ENCODE measurements at places on chromosomes 2 and 18. TPM values are rescaled to one million over a fixed set of nuclear protein-coding genes. Genes with fewer than 3 reads are reported as not detected.

DNA sequence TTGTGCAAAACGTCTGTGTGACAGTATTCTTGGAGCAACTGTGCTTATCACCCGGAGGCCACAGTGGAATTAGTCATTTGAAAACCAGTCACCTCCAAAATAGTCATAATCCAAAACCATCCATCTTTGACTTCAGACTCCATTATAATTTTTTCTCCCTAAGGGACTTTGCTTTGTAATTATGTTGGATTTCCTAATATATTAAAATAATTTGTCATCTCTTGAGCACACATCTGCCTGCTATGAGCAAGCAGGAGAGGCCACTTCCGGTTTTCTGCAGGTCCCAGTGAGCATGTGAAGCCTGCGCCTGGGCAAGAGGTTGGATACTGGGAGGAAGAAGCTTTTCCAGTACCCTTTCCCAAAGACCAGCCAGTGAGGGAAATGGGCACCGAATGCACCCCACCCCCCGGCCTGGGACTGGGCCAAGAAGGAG lies 57.7 kb downstream of the ODC1 start:
- H3K4me1 ChIP-seq, result peaks cover 19% of the 10 kb centered on the region
- H3K4me3 ChIP-seq, result no peak overlapping the region
- no peaks in the 10 kb centered on the region for H3K36me3 ChIP-seq
- no peak overlapping the region for H3K27ac ChIP-seq
- no peak for DNase-seq

DNA sequence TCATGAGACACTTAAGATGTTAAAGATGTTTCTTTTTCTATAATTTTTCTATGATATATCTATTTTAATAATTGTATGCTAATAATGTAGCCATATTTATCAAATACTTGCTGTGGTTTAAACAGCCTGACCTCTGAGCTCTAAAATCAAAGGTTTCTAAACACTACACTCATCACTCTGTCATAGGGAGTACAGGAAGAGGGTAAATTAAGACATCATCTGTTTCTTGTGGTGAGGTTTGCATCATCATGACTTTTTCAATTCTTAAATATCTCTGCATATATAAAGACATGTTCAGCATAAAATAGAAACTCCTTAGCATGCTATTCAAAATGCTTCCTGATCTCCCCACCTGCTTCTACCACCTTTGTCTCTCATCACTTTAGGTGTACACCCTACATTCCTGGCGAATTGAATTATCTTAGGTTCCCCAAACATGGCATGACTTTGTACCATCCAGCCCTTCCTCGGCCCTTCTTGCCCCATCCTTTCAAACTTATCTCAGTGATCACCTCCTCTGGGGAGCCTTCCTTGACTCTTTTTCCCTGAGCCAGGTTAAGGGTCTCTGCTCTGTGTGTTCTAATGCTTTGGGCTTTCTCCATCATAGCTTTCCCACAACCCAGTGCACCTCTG lies 105.3 kb upstream of the TTN start:
- no peaks in the 10 kb centered on the region for H3K36me3 ChIP-seq
- H3K4me1 ChIP-seq, result no peaks in the 10 kb centered on the region
- no peak overlapping the region for H3K4me3 ChIP-seq
- no peak for DNase-seq
- H3K27ac ChIP-seq, result no peak overlapping the region

DNA sequence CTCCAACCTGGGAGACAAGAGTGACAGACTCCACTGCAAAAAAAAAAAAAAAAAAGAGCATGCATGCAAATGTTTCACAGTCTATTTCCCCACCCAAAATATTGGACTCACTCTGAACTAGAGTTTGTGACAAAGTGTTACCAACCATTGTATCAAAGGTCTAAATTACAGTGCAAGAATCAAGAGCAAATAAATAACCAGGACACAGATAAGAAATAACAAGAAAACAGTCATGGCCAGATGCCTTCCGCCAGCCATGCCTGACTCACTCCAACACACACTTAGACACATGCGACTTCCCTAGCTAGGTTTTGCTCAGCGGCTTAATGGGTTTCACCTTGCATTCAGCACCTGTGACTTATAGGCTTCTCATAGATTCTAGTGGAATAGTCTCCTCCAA lies 62.8 kb downstream of the CYB5A start:
- peaks cover 2% of the 10 kb centered on the region for H3K27me3 ChIP-seq
- no peak for DNase-seq
- no peaks in the 10 kb centered on the region for H3K36me3 ChIP-seq
- no peak overlapping the region for H3K27ac ChIP-seq
- no peaks in the 10 kb centered on the region for H3K4me1 ChIP-seq

DNA sequence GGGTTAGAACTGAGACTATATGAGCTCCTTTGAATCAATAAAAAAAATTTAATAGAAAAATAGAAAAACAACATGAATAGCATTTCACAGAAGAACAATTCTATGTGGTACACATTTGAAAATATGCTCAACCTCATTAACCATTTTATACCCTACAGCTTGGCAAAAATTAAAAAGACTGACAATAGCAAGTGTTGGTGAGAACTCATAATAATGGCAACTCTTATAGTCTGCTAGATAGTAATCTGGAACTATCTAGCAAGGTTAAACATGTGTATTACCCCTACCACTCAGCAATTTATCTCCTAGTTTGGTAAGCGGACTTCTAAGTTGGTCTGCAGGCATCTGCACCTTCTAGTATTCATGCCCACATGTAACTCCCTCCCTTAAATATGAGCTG lies 67.8 kb downstream of the CYBRD1 start:
- H3K36me3 ChIP-seq, result no peaks in the 10 kb centered on the region
- DNase-seq, result no peak
- peaks cover 3% of the 10 kb centered on the region for H3K4me1 ChIP-seq

- H3K27me3 ChIP-seq, result no peaks in the 10 kb centered on the region
- DNase-seq, result no peak
- peaks cover 25% of the 10 kb centered on the region for H3K4me1 ChIP-seq
- no peaks in the 10 kb centered on the region for H3K36me3 ChIP-seq
Observed at GRCh38 chr2:181076658-181077057, 96.3 kb downstream of the UBE2E3 start.

The NYAP2 gene
- not detected for total RNA-seq
